ENCODE measurements at places on chromosomes 1 and 21. TPM values are rescaled to one million over a fixed set of nuclear protein-coding genes. Genes with fewer than 3 reads are reported as not detected.

DNA sequence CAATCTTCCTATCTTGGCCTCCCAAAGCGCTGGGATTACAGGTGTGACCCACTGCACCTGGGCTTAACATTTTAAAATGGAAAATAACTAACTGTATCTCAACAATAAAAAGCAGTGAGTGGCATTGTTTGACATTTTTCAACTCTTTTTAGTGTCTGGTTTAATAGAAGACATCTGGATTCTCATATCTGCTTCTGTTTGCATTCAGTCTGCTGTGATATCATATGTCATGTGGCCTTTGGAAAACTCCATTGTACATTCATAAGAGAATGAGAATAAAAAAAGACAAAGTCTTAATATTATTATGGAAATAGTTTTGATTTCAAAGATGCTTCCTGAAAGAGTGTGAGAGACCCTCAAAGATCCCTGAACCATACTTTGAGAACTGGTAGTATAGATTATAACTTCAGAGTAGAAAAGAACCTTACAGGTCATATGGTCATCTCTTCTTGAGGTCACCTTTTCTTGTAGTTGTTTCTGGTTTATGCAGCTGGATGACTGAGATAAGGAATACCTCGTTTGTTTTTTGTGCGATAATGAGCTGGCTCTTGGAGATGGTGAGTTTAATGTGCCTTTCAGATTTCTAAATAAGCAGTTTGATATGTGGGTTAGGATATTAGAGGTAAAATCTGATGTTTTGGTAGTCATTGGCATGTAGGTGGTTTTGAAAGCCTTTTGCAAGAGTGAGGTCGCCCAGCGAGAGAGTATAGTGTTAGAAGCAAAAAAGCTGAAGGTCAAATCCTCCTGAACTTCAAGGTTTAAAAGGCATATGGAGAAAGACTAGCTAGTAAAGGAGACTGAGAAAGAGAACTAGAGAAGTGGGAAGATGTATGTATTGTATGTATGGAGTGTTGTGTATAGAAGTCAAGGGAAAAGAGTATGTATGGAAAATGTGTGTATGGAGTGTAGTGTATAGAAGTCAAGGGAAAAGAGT, 17.2 kb downstream of the CEP350 start:
- DNase-seq, result no peak

RGS4 gene
- total RNA-seq, result 5.1 TPM

DNA sequence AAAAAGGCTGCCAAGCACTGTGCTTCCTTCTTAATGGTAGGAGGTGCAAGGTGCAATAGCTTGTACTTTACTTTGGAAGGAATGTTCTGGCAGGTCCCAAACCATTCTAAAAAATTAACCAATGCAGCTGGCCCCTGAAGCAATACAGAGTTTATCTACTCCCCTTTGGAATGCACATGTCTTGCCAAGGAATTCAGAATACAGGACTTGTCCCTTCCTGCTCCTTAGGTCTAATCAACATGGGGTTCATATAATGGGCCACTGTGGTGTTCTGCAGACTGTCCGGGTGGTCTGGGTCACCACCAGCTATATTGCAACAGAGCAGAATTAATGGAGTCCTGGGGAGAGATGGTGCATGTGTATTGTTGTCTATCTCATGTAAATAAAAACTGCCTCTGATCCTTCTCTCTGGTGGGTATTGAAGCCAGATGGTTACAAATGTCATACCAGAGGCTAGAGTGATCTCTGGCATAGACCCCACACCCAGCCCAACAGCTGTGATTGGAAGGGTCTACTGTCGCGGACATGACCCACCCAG, 112.8 kb downstream of the RIPK4 start:
- no peak for DNase-seq

LIX1L gene
- total RNA-seq, result 32.3 TPM

PDE9A gene
- total RNA-seq, result 6.0 TPM

PRR9 gene
- total RNA-seq, result not detected

GRCh38 chr21:36698385-36698980, 432 bp upstream of the SIM2 start:
- DNase-seq, result no peak

DNA sequence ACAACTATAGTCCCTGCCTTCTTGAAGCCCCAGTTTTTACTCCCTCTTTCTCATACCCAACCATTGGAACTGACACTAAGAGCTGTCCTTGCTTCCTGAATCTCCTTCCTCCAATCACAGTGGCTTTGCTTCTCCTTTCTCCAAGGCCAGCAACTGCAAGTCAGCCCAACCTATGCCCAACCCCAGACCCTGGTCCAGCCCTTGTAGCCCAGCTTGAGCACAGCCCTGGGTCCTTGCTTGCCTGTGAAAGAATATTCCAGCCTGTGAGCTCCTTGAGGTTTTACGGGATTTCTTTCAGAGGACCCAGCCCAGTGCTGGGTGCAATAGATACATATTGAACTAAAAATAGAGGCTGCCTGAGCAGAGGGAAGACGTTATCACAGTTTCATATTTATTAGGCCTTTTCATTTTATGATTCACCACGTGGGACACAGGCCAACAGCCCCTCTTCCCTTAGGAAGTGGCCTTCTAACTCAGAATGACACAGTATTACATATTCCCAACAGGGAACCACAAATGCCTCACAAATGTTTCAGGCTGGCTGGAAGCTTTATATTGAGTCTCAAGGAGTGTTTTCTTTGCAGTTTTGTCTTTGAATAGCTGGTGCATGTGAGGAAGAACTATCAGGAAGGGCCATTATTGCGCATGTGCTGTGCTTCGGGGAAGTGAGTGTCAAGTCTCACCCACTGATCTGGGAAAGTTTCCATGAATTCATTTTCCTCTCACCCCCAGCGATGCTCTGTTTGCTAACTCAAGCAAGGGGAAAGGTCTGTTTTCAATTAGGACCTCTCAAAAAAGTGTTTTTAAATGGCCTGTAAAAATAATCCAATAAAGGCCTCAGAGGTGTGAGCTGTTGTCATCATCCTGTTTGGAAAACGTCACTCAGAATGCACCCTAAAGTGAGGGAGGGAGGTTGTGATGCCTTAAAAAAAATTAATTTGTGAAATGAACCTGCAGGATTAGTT, 92.3 kb upstream of the NFIA start:
- peak; percentile 75 for DNase-seq

DNA sequence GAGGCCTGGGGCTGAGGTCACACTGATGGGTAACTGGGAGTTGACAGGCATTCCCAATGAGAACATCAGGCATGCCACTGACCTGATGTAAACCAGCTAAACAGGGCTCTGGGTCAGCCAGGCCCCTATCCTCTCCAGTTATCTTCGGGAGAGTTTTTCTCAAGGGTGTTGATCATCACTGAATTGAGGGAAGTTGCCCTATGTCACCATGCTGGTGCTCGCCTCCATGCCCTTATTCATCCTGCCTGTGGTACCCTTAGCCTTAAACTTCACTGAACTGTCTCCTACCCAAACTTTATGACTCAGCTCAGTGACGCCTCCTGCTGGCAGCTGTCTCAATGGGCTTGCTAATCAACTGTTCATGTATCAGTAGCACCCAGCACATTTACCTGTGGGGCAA, 80.7 kb upstream of the TNR start:
- no peak for DNase-seq

DNA sequence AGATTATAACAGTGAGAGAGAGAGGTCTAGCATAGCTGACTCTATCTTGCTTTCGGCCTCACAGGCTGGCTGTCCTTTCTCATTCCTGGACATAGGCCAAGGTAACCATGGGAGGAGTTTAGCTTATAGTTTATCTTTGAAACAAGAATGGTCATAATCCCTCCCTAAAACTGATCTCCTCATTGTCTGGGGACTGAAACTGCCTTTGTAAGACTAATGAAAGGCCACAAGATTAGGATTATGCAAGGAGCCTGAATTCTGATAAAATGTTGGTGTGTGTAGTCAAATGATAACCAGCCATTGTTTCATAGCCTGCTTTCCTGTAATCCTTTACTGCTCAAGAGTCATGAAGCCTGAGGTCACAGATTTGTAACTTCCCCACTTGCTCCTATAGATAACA, 131.9 kb upstream of the LYPLAL1 start:
- peak; percentile 18 for DNase-seq

GRCh38 chr1:217953922-217954321, 322.8 kb downstream of the SPATA17 start:
- DNase-seq, result no peak

TTLL10 gene
- not detected for total RNA-seq

DNA sequence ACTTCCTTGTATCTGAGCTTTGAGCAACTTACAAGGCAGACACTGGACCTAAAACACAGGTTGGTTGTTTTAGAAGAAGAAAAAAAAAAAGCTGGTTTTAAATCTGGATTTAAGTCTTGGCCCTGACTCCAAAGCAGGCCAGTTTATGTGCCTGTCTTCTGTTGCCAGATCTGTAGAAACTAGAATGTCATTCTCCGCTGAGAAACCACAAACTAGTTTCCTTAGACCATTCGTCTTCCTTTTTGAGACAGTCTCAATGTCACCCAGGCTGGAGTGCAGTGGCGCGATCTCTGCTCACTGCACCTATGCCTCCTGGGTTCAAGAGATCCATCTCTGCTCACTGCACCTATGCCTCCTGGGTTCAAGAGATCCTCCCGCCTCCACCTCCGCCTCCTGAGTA, 33.9 kb downstream of the APP start:
- no peak for DNase-seq

DNA sequence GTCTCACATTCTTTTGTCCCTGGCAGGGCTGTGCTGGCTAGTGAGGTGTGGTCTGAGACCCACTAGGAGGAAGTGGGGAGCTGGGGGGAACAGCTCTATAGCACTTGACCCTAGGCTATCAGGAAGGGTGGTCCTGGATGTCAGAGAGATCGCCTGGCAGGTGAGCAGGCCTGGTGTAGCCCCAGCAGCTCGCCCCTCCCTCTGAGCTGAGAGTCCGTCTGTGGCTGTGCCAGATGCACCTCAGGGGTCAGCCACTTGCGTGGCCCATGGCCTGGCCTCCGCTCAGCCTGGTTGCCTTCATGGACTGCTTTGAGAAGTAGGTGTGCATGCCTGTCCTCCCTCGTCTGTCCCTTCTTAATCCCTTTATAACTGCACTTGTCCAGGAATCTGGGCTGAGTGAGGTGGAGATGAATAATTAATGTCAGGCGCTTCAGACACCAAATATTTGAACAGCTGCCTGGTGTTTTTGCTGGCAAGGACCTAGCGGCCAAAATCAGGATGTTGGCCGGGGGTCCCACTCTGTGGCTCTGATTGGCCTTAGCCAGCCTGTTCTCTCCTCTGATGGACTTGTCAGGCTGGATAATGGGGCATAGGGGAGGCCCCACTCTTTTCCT, 30.5 kb downstream of the TMEM53 start:
- no peak for DNase-seq

TMEM52 gene
- 0.68 TPM for total RNA-seq

GRCh38 chr1:31799196-31799894, 16.5 kb downstream of the SPOCD1 start:
- no peak for DNase-seq

DNA sequence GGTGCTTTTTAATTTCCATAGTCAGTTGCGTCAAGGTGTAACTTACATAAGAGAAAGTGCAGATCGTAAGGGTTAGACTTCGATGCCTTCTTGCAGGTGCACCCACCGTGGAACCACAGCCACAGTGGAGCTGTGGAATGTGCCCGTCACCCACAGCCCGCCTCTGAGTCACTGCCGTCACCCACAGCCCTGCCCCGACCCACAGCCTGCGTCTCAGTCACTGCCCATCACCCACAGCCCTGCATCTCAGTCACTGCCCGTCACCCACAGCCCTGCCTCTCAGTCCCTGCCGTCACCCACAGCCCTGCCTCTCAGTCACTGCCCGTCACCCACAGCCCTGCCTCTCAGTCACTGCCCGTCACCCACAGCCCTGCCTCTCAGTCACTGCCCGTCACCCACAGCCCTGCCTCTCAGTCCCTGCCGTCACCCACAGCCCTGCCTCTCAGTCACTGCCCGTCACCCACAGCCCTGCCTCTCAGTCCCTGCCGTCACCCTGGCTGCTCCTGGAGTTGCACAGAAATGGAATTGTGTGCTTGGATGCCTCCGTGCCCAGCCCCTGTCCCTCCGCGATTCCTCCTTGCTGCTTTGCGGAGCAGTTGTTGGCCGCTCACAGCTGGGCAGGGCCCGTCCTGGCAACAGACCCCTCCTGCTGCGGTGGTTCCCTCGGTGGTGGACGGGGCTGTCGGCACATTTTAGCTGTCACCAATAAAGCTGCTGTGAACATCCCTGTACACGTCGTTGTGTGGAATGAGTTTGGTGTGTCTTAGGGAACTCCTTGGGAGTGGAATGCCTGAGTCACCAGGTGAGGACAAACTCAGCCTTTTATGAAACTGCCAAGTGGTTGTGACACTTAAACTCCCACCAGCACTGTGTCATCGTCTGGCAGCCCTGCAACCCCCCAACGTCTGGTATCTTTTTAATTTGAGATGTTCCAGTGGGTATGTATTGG, 44.9 kb upstream of the COL6A2 start:
- DNase-seq, result no peak

- no peak for DNase-seq
Measured at GRCh38 chr1:27596261-27596660, 7.7 kb downstream of the AHDC1 start.

- DNase-seq, result no peak
Measured at GRCh38 chr1:109712321-109712864, 342 bp downstream of the GSTM5 start.

GRCh38 chr21:14699433-14700407, 153.6 kb upstream of the SAMSN1 start:
- DNase-seq, result no peak

DNA sequence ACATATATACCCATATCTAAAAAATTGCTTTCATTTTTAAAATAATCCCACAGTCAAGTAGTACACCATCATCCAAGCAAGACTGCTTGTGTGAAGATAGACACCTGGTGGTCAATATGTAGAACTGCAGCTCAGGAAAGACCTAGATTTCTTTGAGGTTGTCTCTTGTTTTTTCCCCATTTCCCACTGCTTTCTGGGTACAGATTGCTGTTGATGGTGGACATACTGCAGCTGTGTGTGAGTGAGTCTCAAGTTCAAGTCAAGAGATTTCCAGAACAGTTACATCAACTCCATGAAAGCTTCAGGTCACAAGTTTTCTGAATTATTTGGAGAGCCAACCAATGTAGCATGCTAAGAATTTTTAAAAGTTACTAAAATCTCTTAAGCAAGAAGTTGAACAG, 306.4 kb downstream of the DUSP10 start:
- DNase-seq, result no peak

ARTN gene
- total RNA-seq, result 0.86 TPM

DNA sequence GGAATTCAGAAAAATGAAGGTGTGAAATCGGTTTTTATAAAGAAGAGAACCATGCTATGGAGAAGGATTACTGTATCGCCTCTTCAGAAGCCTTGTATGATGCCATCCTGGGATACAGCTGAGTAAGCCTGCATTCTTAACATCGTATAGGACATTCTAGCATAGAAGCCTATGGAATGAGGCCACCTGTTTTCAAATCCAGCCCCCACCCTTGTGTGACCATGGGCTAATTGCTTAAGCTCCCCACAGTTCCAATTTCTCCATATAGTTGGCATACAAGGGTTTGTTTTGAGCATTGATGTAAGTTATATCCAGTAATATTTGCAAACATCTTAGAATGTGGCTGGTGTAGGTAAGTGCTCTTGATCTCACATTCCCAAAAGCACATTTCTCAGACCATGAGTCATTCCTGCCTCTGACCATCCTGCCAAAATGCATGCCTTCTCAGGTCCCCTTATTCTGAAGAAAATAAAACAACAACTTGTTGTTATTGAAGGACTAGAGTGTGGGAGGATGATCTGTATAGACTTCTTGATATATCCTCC, 1.5 kb downstream of the OR14A2 start:
- no peak for DNase-seq

CNTN2 gene
- 0.24 TPM for total RNA-seq
